ENCODE measurements at places on chromosomes 16 and 17. TPM values are rescaled to one million over a fixed set of nuclear protein-coding genes. Genes with fewer than 3 reads are reported as not detected.

The LDHD gene
- total RNA-seq = 0.80 TPM

The RNF222 gene
- not detected for total RNA-seq

The ALOXE3 gene
- not detected for total RNA-seq

The CD79B gene
- 1.3 TPM for total RNA-seq

The SNAI3 gene
- total RNA-seq = 0.13 TPM

The HOXB6 gene
- total RNA-seq = 2.5 TPM

The RMI2 gene
- total RNA-seq = 8.0 TPM

The CDK5R1 gene
- total RNA-seq = 2.1 TPM

The TRIM37 gene
- 64.9 TPM for total RNA-seq

The TEKT1 gene
- total RNA-seq = not detected

The KRT17 gene
- 0.80 TPM for total RNA-seq

The SLC5A10 gene
- not detected for total RNA-seq

The PRPSAP2 gene
- total RNA-seq = 35.6 TPM

The NXPH3 gene
- 0.53 TPM for total RNA-seq

The PYDC1 gene
- total RNA-seq = not detected

The VPS35L gene
- total RNA-seq = 73.0 TPM

The KRT32 gene
- not detected for total RNA-seq

The VKORC1 gene
- total RNA-seq = 65.3 TPM

The NAGS gene
- 4.3 TPM for total RNA-seq

The CD300LB gene
- total RNA-seq = not detected
